IPS DF 19.7 (cell line): ENCODE measurements at places on chromosomes 16 and 17.

- no peak for DNase-seq
Measured at GRCh38 chr17:82241183-82241925, 12.5 kb downstream of the SLC16A3 start.

GRCh38 chr16:55736671-55737070, 80.9 kb downstream of the SLC6A2 start:
- DNase-seq = no peak

GRCh38 chr17:57294101-57294500, 37.8 kb downstream of the MSI2 start:
- no peak for DNase-seq

DNA sequence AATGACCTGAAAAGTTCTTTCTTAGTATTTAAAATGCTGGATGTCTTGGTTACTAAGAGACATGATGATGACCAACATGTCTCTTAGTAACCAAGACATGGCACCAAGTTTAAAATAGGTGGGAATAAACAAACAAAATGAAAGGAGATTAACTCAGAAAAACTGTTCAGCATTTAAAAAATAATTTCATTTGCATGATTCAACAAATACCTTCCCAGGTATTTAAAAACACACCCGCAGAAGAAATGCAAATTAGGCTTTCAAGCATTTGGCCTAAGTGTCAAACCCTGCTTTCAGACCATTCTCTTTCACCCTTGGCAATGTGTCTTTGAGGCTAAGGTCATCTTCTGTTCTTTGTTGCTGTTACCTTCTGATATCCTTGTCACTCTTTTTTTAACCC, 91.4 kb upstream of the CORO6 start:
- no peak for DNase-seq

GRCh38 chr16:13448346-13448745, 471.6 kb upstream of the ERCC4 start:
- DNase-seq = no peak

DNA sequence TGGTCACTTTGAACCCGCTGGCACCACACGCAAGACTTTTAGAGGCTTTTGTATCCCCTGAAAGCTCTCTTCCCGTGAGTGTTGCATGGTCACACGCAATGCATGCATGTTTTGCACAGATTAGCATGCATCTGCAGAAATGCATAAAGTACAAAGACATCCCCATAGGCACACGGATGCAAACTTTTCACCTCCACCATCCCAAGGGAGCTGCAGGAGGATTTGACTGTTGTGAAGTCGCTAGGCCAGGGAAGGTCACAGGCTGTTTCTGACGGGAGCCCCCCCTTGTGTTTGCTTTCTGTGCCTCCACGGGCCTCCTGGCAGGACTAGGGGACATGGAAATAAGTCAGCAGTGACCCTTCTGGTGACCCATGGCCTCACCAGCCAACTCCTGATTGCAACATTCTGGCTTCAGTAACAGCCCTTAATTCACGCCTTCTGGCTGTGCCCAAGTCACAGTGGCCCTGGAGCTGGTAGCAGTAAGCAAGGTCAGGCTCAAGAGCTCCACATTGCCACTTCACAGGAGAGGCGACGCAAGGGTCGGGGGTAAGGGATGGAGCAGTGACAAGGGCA, 45.1 kb downstream of the SOX9 start:
- no peak for DNase-seq

GRCh38 chr17:45200701-45201100, 21.0 kb upstream of the FMNL1 start:
- DNase-seq = no peak

GRCh38 chr17:80986046-80986445, 5.6 kb upstream of the CHMP6 start:
- no peak for DNase-seq

DNA sequence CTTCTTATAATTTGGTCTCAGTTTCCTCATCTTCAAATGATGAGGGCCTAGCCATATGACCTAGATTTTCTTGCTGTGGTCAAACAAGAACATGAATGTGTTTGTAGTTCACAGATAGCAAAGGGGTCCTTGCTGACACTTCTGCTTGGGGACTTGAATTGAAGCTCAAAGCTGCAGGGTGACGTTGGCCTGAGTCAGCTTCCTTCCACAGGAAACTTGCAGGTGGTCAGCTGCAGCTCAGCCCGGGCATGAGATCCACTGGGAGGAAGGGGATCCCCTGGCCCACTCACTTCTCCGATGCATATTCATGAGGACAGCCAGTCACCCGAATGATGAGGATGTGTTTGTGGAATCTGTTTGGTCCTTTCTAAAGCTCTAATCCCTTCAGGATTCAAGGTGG, 42.6 kb upstream of the AXIN2 start:
- DNase-seq = no peak

DNA sequence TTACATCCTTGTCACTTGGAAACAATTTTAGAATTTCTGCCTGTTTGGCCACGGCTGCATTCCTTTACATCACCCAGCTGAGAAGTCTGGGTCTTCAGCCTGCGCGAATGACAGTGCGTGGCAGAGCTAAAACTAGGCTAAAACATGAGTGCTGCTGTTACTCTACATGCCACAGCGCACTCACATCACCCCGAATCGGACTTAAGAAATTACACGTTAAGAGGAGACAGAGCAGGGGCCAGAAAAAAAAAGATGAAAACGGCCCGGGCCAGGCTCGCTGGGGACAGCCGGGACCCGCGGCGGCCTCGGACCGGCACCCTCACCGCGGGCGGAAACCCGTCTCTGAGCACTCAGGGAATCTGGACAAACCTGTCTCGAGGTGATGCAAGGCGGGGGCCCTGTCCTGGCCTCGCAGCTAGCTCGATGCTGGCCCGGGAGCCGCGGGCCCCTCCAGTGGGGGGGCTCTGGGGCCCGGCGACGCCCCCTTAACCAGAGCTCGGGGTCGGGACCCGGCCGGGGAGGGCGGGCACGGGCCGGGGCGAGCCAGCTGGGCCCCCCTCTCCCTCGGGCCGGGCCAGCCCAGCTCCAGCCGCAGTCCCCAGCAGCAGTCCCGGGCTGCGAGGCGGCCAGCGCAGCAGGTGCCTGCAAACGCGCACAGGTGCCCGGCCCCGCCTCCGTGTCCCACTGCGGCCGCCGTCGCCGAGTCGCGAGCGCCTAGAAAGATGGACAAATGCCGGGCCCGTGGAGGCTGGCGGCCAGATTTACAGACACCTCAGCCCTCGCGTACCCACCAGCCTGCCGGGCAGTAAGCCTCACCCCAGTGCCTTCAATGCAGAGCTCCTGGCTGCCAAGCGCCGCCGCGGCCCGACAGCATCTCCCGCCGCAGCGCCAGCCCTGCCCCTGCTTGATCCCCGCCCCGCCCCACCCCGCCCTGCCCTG, at the start of gene AKTIP:
TSS of gene AKTIP (minus strand) at position 879 of the 939 bp plus-strand sequence. CDS start 2,950 bp downstream, outside the sequence.
- no peak for DNase-seq

- DNase-seq = no peak
Measured at GRCh38 chr17:44198721-44199552, 747 bp downstream of the ATXN7L3 start.
